ENCODE measurements at places on chromosomes 2 and 18.

- DNase-seq, result no peak
Measured at GRCh38 chr18:38244480-38244879, 678.9 kb upstream of the CELF4 start.

GRCh38 chr2:128901572-128902391 lies 583.1 kb upstream of the HS6ST1 start:
- DNase-seq, result no peak

GRCh38 chr2:112646102-112646719 lies 472 bp downstream of the SLC20A1 start:
- DNase-seq, result peak; percentile 37

GRCh38 chr18:11800566-11801334 lies 50.5 kb upstream of the CHMP1B start:
- DNase-seq, result no peak

DNA sequence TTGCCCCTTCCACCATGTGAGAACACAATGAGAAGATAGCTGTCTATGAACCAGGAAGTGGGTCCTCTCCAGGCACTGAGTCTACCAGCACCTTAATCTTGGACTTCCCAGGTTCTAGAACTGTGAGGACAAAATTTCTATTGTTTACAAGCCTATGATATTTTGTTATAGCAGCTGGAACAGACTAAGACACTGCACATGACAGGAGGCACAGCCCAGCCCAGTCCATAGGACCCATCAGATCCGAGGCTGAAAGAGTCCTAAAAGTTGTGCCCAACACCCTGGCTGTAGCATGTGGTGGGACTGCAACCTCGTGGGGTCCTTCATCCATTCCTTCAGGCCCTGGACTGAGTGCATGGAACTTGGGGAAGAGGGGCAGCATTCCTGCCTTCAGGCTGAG lies 48.4 kb upstream of the YWHAQ start:
- no peak for DNase-seq

DNA sequence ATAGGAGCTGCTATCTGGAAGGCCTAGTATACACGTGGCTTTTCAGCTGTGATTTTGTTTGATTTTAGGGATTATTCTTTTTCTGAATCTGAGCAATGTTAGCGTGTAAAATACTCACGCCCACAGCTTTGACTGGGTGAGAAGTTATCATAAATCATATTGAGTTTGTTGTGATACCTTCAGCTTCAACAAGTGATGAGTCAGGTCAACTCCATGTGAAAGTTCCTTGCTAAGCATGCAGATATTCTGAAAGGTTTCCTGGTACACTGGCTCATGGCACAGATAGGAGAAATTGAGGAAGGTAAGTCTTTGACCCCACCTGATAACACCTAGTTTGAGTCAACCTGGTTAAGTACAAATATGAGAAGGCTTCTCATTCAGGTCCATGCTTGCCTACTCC lies at the start of gene GKN1:
TSS of gene GKN1 (plus strand) at position 386 of the 400 bp plus-strand sequence. CDS start 42 bp downstream, outside the sequence.
- no peak for DNase-seq

GRCh38 chr2:200451511-200451910 lies 58.4 kb downstream of the KCTD18 start:
- no peak for DNase-seq

GRCh38 chr2:36486521-36487044 lies 111.4 kb downstream of the FEZ2 start:
- no peak for DNase-seq
